Keratinocyte (primary cell): ENCODE measurements at places on chromosomes 6 and 20. TPM values are rescaled to one million over a fixed set of nuclear protein-coding genes. Genes with fewer than 3 reads are reported as not detected.
A peak's percentile ranks its signal among the peaks of the same experiment; 100 is the strongest.

The FOXC1 gene
- polyA plus RNA-seq, result 3.2 to 4.5 TPM (median 4.3 TPM) in 3 replicates

- DNase-seq, result no peak
These were observed 80.1 kb downstream of the DLL1 start for GRCh38 chr6:170210651-170211403.

GRCh38 chr6:159360306-159360705 lies 191.1 kb downstream of the FNDC1 start:
- DNase-seq, result no peak

DNA sequence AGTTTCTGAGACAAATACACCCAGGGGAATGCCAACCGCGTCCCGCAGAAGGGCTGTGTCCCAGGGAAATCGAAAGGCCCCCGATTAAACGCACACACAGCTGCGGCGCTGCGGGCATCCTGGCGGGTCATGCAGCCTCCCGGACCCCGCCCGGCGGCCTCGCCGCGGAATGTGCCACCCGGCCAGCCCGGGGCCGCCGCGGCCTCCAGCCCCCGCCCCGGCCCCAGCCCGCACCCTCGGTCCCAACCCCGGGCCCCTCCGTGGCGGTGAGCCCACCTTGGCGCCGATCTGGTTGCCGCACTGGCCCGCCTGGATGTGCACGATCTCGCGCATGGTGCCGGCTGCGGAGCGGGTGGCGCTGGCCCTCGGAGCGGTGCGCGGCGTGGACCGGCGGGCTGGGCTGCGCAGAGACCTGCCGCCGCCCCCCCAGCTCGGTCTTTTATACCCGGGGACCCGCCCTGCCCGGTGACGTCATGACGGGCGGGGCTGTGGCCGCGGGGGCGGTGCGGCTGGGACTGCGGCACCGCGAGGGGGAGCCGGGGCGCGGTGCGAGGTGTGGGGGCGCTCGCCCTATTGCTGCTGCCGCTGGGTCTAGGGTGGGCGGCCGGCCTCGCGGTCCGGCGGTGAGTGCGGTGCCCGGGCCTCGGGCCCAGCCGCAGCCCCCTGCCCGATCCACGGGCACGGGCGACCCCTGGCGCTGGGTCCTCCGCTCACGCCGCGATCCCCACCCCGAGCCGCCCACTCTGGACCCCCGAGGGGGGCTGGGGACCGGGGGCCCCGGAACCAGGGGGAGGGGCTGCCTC lies at the start of gene TUBB2A:
TUBB2A (minus strand) TSS at position 414 of the 803 bp plus-strand sequence; CDS start at position 333, 81 bp downstream.
- DNase-seq, result peak; percentile 33

DNA sequence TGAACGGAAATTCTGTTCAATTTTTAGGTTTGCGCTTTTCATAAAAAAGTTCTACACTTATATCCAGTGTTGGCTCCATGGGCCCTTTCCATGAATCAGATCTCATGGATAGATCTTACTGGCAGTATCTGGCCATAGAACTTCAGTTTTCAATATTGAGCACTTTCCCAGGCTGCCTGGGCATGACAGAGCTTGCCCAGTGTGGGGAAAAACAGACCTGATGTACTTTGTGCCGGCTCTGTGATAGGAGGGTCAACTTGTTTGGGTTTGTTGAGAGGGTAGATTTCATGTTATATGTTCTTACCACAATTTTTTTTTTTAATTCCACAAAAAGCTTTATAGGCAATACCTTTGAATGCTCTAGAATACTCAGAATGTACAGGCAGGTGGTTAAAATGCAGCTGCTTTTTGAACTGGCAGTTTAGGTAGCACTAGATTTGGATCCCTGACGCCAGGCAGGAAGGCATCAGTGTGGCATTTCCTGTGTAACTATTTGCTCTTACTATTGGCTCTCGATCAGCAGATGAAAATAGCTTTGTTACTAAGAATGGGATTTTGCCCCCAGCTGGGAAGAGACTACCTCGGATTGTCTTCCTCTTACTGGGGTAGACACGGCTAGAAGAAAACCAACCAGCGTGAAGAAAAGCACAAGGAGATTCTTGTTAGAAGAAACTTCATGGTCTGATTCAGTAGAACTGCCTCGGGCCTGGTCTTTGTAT lies 404.9 kb upstream of the SOX4 start:
- peak; percentile 41 for DNase-seq
